HepG2 (cell line): ENCODE measurements at places on chromosomes 4 and X.

DNA sequence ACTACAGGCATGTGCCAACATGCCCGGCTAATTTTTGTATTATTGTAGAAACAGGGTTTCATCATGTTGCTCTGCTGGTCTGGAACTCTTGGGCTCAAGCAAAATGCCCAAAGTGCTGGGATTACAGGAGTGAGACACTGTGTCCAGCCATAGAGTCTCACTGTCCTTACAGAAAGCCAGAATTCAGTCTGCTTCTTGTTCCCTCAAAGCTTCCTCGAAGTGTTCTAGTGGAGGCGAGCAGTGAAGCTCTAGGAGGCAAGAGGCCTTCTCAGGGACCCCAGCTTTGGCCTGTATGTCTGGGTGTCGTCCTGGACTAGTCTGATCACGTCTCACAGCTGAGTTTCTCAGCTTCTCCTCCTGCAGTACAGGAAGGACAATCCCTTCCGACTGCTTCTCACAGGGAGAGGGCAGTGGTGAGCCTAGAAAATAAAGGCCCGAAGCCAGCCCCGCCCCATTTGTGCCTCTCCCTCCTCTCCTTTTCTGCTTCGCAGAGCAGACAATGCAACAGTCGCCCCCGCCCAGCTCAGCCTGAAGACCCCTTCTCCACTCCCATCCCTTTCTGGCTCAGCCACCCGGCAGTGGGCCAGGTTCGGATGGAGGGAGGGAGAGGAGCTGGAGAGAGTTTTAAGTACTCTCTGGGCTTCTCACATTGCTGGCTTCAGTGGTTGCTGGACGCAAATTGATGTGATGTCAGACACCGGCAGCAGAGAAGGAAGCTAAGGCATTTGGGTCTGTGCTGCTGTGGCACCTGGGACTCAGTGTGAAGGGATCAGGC lies 11.1 kb upstream of the FAM3A start:
- H3K27me3 ChIP-seq, result no peaks in the 10 kb centered on the region
- H3K4me1 ChIP-seq, result peaks cover 62% of the 10 kb centered on the region
- peak overlapping the region; percentile 37; the same call in 1 of the 2 replicates for H3K4me3 ChIP-seq

GRCh38 chrX:32489125-32489524 lies 722.2 kb downstream of the DMD start:
- H3K36me3 ChIP-seq, result no peaks in the 10 kb centered on the region
- DNase-seq, result no peak
- no peak overlapping the region for H3K4me3 ChIP-seq
- no peaks in the 10 kb centered on the region for H3K27me3 ChIP-seq

GRCh38 chr4:38160487-38161207 lies 200.4 kb downstream of the PTTG2 start:
- peaks cover 58% of the 10 kb centered on the region for H3K4me1 ChIP-seq
- H3K27me3 ChIP-seq, result no peaks in the 10 kb centered on the region
- H3K27ac ChIP-seq, result peak overlapping the region; percentile 98
- H3K36me3 ChIP-seq, result no peaks in the 10 kb centered on the region
- H3K4me3 ChIP-seq, result no peak overlapping the region

DNA sequence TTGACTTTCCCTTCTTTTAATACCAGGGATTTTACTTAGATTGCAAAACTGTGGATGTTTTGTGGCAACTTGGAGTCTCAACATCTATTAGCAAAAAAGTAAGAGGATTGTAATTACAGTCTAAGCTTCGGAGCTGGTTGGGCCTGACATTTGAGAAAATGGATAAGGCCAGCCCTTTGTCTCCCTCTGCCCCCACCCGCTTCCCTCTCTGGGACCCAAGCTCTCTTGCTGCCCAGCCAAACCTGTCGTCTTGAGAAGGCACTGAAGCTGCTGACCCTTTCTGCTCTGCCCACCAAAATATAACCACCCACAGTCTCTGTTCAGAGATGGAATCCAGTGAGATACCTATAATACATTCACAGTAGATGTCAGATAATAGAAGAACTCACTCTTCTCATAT lies 49.6 kb downstream of the SHROOM3 start:
- H3K36me3 ChIP-seq, result no peaks in the 10 kb centered on the region
- DNase-seq, result no peak
- H3K4me3 ChIP-seq, result no peak overlapping the region
- no peaks in the 10 kb centered on the region for H3K4me1 ChIP-seq
- no peaks in the 10 kb centered on the region for H3K27me3 ChIP-seq

GRCh38 chr4:38560768-38561558 lies 103.0 kb upstream of the KLF3 start:
- no peaks in the 10 kb centered on the region for H3K27me3 ChIP-seq
- no peak overlapping the region for H3K4me3 ChIP-seq
- DNase-seq, result no peak

DNA sequence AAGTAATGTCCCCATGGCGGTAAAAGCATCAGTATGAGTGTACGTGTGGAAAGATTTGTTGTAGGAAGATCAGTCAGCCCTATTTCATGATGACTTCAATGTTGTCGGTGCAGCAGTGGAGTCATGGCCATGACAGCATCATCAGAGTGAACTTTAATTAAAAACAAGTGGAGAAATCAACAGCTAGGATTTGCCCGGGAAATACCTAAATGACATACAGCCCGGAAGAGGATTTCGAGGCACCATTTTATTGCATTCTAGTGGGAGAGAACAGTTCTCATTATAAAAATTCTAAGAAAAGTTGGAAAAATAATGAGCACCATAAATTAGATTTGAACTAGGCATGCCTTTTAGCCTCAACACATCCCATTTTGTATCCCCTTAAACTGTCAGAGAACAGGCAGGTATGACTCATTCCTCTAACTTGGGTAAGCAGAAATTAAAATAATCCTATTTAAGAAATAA lies 170.1 kb downstream of the SHROOM3 start:
- H3K27ac ChIP-seq, result no peak overlapping the region
- no peaks in the 10 kb centered on the region for H3K4me1 ChIP-seq
- DNase-seq, result no peak
- no peaks in the 10 kb centered on the region for H3K27me3 ChIP-seq
- H3K36me3 ChIP-seq, result no peaks in the 10 kb centered on the region
- no peak overlapping the region for H3K4me3 ChIP-seq

DNA sequence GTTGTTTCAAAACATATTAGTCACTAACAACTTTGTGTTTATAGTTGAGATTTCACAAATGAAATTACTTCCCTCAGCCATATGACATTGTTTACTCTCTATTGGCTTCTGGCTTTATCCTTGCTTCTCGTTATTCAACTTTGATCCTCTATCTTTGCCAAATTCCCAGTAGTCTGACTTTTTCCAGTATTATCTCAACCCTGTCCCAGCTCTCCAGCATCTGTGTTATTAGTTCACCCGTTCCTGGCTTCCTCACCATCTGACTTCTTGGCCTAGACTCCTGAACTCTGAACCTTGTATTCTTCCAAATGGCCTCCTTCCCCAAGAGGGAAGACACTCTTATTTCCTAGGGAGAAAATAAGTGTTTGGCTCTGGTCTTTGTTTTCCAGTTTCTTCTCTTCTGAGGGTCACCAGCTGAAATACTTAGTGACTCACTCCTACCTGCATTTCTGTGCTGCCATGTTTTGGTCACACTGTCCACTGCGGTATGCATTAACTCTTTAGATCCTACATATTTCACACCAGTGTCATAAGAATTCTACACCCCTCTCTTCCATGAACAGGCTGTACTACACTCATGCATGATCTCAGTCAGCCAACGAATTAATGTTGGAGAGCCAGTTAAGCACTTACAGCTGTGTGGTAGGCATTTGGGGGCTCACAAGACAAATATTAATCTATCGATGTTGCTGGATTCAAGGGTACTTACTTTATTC lies 17.0 kb upstream of the ARHGAP24 start:
- DNase-seq, result no peak
- no peaks in the 10 kb centered on the region for H3K36me3 ChIP-seq
- no peaks in the 10 kb centered on the region for H3K4me1 ChIP-seq
- no peaks in the 10 kb centered on the region for H3K27me3 ChIP-seq

GRCh38 chrX:132165651-132166050 lies 37.8 kb upstream of the FRMD7 start:
- H3K36me3 ChIP-seq, result no peaks in the 10 kb centered on the region
- peaks cover 12% of the 10 kb centered on the region for H3K4me1 ChIP-seq
- no peak overlapping the region for H3K4me3 ChIP-seq

- H3K4me3 ChIP-seq, result no peak overlapping the region
- no peaks in the 10 kb centered on the region for H3K36me3 ChIP-seq
- DNase-seq, result no peak
- H3K27me3 ChIP-seq, result no peaks in the 10 kb centered on the region; the same call in 2 of the 3 replicates
- no peaks in the 10 kb centered on the region for H3K4me1 ChIP-seq
- H3K27ac ChIP-seq, result no peak overlapping the region
Observed at GRCh38 chr4:23697001-23697528, 192.8 kb downstream of the PPARGC1A start.

DNA sequence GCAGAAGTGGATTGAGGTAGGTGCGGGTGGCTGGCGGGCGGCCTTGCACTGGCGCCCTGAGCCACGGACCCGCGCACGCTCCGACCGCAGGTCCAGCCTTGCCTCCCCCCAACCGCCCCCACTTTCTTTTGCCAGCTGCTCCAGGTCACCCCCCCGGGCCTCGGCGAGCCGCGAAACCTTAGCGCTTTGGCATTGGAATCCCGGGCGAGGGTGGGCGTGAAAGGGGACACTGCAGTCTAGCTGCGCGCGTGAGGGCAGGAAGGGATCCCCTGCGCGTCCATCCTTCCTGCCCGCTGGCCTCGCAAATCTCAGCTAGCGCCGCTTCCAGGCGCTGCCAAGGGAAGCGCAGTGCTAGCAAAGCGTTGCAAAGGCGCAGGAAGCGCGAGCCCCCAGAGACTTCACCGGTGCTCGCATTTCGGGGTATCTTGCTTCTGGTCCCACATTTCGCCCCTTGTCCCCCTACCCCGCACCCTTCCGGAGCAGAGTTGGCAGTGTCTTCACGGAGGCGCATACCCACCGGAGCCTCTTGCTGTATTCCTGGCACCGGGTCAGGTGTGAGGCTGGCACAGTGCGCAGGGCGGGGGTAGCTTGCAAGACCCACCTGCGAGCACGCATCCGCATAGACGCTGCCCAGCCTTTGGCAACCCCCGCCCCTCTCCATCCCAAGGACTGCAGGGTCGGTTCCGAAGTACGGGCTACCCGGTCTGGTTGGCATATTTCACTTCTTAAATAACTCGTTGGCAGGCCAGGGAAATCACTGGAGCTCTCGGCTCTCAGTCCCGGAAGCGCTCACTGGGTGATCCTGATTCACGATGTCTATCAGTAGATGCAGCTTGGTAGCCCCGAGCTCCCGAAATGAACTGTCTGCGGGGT lies 104.4 kb downstream of the UCHL1 start:
- no peak for DNase-seq
- no peaks in the 10 kb centered on the region for H3K36me3 ChIP-seq
- H3K27ac ChIP-seq, result no peak overlapping the region
- H3K4me3 ChIP-seq, result peak overlapping the region; percentile 50
- H3K4me1 ChIP-seq, result peaks cover 9% of the 10 kb centered on the region; the same call in 1 of the 2 replicates

- peak; percentile 21 for DNase-seq
- H3K27ac ChIP-seq, result no peak overlapping the region
Observed at GRCh38 chrX:110966839-110967238, 129.2 kb upstream of the PAK3 start.

DNA sequence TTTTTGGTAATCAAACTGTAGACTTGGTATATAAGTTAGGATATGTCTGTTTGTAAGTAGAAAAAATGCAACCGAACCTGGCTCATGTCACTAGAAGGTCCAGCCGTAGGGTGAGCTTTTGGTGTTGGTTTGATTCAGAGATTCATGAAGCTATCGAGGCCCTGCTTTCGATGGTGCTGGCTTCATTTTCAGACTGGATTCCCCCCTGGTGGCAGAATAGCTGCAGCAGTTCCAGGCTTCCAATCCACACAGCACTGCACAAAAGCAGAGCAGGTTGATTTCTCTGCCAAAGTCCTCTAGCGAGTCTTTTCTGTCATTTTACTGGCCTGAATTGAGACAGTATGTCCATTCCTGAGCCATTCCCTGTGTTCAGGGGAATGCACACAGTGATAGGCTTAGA lies 33.1 kb downstream of the PDK3 start:
- no peaks in the 10 kb centered on the region for H3K27me3 ChIP-seq
- peak; percentile 1 for DNase-seq
- no peak overlapping the region for H3K27ac ChIP-seq
- H3K4me1 ChIP-seq, result peaks cover 24% of the 10 kb centered on the region
- no peak overlapping the region for H3K4me3 ChIP-seq

GRCh38 chr4:17232566-17233253 lies 279.2 kb downstream of the QDPR start:
- no peak for DNase-seq
- H3K4me1 ChIP-seq, result no peaks in the 10 kb centered on the region
- no peak overlapping the region for H3K27ac ChIP-seq
- H3K27me3 ChIP-seq, result 0 out of 3 replicates have a peak, but pooled peaks cover 4% of the 10 kb centered on the region

GRCh38 chrX:23235051-23235450 lies 99.6 kb upstream of the PTCHD1 start:
- no peak overlapping the region for H3K4me3 ChIP-seq
- no peaks in the 10 kb centered on the region for H3K27me3 ChIP-seq
- no peaks in the 10 kb centered on the region for H3K36me3 ChIP-seq
- H3K27ac ChIP-seq, result no peak overlapping the region
- DNase-seq, result no peak

GRCh38 chrX:15359701-15360100 lies 24.4 kb upstream of the PIGA start:
- no peaks in the 10 kb centered on the region for H3K27me3 ChIP-seq
- no peak for DNase-seq
- no peak overlapping the region for H3K4me3 ChIP-seq

DNA sequence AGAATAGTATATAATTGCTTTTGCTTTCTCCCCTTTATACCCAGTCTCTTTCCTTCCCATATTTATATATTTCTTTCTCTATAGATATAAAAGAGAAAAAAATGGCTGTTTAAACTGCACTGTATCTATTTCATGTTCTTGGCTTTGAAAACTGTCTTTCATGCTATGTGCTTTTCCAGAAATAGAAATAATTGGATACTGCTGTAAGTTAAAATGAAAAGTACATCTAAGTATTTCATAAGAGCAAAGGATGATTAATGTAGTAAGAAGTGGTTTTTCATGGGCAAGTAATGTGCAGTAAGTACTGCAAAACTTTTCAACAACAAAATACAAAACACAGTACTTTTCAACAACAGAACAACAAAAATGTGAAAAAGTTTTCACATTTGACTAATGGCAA lies 237.9 kb downstream of the SNCA start:
- no peaks in the 10 kb centered on the region for H3K27me3 ChIP-seq
- no peak overlapping the region for H3K27ac ChIP-seq
- H3K36me3 ChIP-seq, result no peaks in the 10 kb centered on the region

DNA sequence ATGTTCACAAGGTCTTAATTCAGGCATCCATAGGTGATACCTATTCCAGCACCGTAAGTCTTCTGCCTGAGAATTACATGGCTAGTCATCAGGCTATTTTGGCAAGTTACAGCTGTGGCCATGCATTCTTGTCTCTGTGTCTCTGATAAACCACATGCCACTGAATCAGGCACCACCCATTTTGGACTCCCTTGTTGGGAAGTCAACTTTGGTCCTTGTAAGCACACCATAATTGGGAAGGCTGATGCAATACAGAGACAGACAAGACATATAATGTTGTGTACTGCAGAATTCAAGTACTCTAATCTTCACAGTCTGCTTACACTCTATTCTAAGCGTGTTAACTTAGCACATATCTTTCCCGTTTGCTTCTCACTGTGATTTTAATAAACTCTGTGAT lies 483.7 kb upstream of the FTHL17 start:
- no peaks in the 10 kb centered on the region for H3K27me3 ChIP-seq
- H3K4me3 ChIP-seq, result no peak overlapping the region
- no peaks in the 10 kb centered on the region for H3K4me1 ChIP-seq
- H3K27ac ChIP-seq, result no peak overlapping the region
- no peak for DNase-seq
- no peaks in the 10 kb centered on the region for H3K36me3 ChIP-seq
